ENCODE measurements at places on chromosomes 11 and 22. TPM values are rescaled to one million over a fixed set of nuclear protein-coding genes. Genes with fewer than 3 reads are reported as not detected.

The TNNT3 gene
- 8.7 TPM for total RNA-seq

The KCNE3 gene
- total RNA-seq = 16.4 TPM

The INS gene
- total RNA-seq = not detected

The OR51B2 gene
- not detected for total RNA-seq

The RIMBP3C gene
- total RNA-seq = 4.4 TPM

The RAB3IL1 gene
- 1.9 TPM for total RNA-seq

The POU2F3 gene
- total RNA-seq = not detected

Data from naive thymus-derived CD4-positive, alpha-beta T cell (primary cell).